ENCODE measurements at places on chromosomes 13 and 19.

- no peak for DNase-seq
Measured at GRCh38 chr13:80001510-80001842, 339.4 kb downstream of the SPRY2 start.

DNA sequence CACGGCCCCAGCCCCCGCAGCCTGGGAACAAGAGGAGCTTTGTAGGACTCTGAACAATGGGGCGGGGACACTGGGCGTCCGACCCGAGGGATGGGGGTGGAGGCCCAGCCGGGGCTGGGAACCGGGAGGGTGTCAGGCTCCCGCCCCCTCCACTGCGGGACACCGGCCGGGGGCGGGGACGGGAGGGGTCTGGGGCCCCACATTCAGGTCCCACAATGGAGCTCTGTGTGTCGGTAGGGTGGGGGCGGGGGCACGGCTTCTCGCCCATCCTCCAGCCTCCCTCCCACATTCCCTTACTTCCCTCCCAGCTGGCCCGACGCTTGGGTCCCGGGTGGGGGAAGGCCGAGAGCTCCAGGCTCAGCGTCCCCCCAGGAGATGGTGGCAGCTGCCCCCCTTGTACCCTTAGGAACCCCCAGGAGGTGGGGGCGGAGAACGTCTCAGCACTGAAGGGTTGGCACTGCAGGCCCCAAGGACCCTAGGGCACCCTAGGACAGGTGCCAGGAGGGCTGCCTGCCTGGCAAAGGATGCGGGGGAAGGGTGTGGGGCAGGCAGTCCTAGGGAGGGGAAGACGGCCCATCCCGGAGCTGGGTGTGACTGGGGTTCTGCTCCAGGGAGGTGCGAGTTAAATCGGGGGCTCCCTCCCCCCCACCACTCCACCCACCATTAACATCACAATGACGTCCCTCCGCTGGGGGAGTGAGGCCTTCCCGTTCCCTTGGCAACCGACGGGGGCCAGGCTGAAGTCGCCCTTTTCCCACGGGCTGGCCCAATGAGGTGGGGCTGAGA, 5.3 kb downstream of the TTYH1 start:
- DNase-seq: no peak

DNA sequence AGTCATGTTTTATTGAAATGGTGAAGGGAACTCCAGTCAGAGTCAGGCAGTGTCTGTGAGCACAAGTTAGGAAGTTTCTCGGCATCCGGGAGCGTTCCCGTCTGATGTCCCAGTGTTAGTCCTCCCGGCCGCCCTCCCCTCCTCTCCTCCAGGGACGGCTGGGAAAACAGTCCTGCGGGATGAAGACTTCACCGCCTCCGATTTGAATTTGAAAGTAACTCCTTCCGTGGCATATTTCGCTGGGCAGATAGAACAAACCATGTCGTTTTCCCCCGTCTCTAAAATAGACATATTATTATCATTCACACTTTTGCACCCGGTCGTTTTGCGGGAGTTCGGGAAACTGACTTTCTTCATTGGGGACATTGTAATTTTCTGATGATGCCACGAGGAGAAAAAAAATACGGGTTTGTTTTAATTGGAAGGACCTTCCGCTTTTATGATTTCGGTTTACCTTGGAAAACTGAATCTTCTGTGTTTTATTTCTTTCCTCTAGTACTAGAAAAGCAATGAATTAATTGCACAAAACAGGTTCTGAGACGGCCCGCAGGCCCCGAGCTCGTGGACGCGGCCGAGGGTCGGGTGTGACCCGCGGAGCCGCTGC, 76.6 kb downstream of the ZIC5 start:
- no peak for DNase-seq

DNA sequence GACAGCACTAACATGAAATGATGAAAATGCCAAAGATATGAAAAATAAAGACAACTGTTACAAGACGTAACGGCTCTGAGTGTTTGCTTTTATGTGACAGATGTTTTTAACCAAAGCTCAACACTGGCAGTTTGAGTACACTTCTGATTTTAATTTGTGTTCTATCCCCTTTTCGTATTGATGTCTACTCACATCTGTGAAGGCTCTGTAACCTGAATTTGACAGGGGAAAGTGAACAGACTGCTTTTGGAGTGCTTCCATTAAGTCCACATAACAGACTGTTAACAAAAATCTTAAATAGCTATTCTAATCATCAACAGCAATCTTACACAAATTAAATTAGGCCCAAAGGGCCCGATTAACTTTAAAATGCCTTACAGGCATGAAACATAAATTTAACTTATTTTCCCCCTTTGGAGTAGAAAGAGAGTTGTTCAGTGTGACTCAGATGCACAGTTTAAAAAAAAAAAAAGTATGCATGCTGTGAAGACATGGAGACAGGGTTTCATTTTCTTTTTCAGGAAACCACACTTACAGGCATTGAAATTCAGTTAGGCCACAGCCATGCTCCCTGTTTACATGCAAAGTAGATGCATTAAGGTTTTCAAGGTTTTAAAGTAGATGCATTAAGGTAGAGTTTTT, 16.3 kb upstream of the RNASEH2B start:
- DNase-seq: no peak

GRCh38 chr19:34431681-34432402, 3.7 kb downstream of the UBA2 start:
- no peak for DNase-seq

DNA sequence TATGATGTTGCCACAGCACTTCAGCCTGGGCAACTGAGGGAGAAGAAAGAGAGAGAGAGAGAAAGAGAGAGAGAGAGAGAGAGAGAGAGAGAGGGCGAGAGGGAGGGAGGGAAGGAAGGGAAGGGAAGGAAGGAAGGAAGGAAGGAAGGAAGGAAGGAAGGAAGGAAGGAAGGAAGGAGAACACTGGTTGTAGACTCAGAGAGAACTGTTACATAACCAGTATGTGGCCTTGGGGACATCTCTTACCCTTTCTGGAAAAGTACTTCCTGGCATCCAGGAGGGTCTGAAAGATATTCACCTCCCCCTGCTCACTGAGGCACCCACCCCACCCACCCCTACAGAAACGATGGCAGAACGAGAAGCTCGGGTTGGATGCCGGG, 2.7 kb upstream of the ARHGEF1 start:
- DNase-seq: no peak

DNA sequence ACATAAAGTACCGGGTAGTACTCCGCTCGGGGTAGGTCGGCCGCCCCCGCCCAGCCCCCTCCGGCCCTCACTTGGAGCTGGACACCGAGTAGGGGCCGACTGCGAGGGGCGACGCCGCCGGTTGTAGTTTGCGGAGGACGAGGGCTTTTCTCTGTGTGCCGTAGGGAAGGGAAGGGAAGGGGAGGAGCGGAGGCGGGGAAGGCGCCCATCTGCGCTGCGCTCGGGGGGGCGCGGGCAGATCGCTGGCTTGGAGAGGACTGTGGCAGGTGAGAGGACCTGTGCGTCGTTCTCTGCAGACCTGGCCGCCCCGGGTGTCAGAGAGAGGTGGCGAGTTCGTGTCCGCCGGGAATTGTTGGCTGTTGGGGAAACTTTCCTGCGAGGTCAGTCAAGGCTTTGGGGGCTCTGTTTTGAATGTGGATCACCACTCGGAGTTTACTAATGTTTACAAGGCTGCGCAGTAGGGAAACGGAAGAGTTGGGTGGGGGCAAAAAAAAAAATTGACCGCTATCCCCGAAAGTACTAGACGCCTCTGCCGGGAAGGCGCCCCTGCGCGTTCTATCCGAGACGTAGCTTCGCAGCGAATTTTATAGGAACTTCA, 1.4 kb downstream of the ING1 start:
- peak; percentile 46 for DNase-seq

DNA sequence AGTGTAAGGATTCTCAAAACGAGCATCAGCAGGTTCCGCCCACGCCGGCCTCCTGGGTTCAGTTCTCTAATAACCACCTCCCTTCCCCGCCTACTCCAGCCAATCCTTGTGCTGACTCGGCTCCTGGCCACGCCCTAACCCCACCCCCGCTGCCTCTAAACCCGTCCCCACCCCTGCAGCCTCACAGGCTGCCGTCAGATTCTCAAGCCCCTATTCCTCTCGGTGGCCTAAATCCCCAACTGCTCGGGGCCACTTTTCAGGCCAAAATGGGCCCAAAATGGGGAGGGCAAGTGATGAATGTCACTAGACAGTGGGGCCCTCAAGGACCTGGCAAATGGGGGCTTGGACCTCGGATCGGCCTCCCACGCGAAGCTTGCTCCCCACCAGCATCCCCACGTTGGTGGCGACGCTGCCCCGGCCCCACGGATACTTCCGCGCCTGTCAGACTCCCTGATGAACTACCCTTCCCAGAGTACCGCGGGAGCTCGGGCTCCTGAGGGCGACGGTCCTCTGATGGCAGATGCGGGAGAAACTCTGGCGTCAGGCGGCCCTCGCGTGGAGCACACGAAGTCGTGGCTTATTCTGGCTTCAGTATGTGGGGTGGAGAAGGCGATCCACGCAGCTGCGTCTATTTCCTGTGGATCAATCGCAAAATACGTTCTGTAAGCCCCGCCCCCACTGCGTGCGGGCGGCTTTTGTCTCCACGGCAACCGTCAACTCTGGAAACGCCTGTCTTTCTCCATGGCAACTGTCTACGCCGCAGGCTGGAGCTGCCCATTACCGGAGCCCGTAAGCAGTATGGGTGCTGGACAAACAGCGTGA, 24.8 kb downstream of the ZNF473 start:
- DNase-seq: peak; percentile 86

DNA sequence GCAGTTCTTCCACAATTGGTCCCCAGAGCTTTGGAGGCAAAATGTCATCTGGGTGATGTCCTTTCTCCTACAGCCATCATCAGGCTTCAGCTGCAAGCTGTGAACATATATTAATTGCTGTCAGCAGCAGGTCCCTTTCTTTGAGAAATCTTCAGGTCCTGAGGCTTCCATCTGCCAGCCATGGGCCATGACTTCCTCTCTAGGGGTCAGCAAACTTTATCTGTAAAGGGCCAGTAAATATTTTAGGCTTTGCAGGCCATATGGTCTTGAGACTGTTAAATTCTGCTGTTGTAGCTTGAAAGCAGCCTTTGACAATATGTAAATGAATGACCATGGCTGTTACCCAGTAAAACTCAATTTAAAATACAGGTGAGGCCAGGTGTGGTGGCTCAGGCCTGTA, 27.1 kb downstream of the SERP2 start:
- DNase-seq: no peak

GRCh38 chr19:3575260-3575741, 2.6 kb downstream of the HMG20B start:
- no peak for DNase-seq

- DNase-seq: no peak
Measured at GRCh38 chr13:37485756-37486155, 112.8 kb downstream of the POSTN start.

- no peak for DNase-seq
Measured at GRCh38 chr13:31037874-31038500, 105.5 kb downstream of the TEX26 start.

DNA sequence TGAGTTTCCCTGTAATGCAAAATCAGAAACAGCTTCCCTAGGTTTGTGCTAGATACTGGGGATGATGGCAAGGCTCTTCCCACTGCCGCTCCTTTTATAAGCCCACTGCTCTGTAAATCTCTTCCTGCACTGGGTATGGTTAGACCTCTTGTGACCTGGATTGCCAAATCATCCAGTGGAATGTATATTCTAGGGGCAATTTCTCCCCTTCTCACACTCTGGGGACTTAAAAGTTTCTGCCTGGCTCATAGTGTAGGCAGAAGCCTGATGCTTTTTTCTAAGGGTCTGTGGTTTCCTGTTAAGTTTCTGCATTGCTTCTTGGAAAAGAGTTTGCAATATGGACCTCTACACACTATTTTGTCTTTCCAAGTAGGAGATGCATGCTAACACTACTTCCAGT, 1582.0 kb upstream of the PCDH20 start:
- no peak for DNase-seq

Data from stimulated activated CD4-positive, alpha-beta T cell treated with anti-CD3 and anti-CD28 coated beads, Interleukin-4, amount 100 ng/mL, for 1 hour (primary cell).